Cerebellum (tissue), 4 donors: ENCODE measurements at places on chromosomes 3 and 15. TPM values are rescaled to one million over a fixed set of nuclear protein-coding genes. Genes with fewer than 3 reads are reported as not detected.

KNG1 gene
- not detected for total RNA-seq

CCDC54 gene
- 0.54 TPM for total RNA-seq

C3orf85 gene
- total RNA-seq, result not detected

CLDN18 gene
- 0.09 TPM for total RNA-seq

XIRP1 gene
- total RNA-seq, result not detected

GABRR3 gene
- total RNA-seq, result not detected

DUOXA2 gene
- not detected for total RNA-seq

GOLGA8J gene
- total RNA-seq, result 0.36 TPM

TJP1 gene
- total RNA-seq, result 82.0 TPM

TEX9 gene
- 54.4 TPM for total RNA-seq
